SJCRH30 (cell line): ENCODE measurements at places on chromosomes 7 and 10.

DNA sequence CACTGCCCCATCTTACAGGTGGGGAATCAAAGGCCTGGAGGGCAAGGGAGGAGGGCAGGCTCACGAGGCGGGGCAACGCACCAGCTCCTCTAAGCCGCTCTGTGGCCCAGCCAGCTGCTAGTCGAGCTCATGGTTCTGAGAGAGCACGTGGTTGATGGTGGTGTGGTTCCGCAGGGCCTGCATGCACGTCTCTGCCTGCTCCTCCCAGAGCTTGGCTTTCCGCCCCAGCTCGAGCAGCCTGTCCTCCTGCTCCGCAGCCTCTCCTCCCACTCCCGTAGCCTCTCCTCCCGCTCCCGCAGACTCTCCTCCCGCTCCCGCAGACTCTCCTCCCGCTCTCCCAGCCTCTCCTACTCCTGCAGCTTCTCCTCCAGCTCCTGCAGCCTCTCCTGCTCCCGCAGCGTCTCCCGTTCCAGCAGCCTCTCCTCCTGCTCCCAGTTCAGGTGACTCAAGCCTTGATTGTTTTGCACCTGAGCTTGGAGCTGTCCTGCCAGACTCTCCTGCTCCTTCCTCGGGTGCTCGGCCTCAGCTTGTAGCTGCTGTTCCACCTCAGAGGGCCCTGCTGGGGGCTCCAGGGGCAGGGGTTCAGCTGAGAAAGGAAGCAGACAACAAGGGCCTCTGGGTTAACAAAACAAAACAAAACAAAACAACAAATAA lies 19.1 kb upstream of the MTPAP start:
- DNase-seq, result no peak

- no peak for DNase-seq
Observed at GRCh38 chr10:19788902-19789301, 27.3 kb upstream of the PLXDC2 start.

- peak; percentile 15 for DNase-seq
Observed at GRCh38 chr10:35306852-35307251, 29.5 kb upstream of the CCNY start.

- DNase-seq, result no peak
Observed at GRCh38 chr10:31927565-31927883, 1.1 kb downstream of the ARHGAP12 start.

DNA sequence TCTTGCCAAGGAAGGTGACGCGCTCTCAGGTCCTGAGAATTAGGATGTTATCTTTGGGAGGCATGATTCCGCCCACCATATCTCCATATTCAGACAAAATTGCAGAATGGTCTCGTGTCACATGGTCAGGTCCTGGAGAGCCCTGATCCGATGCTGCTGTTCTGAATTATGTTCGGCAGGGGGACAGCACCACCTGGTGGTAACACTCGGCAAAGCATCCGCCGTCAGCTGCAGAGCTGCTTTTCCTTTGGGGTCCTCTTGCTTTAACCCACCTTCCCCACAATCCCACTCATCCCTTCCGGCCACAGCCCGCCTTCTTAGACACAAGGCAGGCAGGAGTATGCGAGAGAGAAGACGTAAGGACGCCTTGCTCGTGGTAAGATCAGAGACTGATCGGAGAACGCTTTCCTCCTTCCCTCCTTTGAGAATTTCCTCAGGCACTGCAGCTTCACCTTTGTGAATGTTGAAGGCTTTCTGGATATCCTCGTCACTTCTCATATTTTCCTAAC lies 327.8 kb upstream of the C7orf33 start:
- DNase-seq, result peak; percentile 46

GRCh38 chr10:92689663-92690210 lies at the start of gene HHEX:
HHEX (plus strand) TSS chr10:92689955; CDS start chr10:92689987, 32 bp downstream.
- DNase-seq, result peak; percentile 37

DNA sequence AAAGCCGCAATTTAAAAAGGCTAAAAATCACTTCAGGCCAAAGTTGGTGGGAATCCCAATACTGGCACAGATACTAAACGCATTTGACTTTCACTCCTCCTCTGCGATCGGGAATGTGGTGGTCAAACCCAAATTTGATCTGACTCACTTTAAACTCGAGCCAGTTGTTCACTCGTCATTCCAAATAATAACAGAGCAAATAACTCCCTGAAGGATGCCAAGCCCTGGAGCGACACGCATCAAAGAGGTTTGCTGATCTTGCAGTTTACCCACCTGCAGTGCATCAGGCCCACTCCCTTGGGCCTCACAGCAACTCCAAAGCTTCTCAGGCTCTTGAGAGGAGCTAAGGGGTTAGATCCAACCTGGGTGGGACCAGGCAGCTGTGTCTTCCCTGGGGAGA lies 12.2 kb downstream of the PTN start:
- DNase-seq, result no peak

DNA sequence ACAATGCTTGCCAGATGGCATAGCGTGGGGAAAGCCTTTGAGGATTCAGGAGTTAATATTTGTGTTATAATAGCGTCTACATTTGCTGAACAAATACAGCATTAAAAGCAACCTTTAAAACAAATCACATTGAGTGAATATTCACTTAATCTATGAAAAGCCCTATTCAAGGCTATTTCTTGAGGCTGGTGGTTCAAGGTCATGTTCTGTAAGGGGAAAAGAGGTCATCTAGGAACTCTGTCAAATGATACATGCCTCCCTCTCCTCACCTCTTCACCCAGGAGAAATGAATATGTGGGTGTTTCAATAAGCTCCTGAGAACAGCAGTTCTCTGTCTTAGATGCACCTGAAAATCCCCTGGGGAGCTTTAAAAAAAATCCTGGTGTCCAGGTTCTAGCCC lies 303.0 kb downstream of the ELMO1 start:
- no peak for DNase-seq

- DNase-seq, result peak; percentile 33
Observed at GRCh38 chr10:114386452-114386851, 17.9 kb downstream of the AFAP1L2 start.

GRCh38 chr10:71551970-71552369 lies 155.2 kb downstream of the CDH23 start:
- DNase-seq, result no peak

GRCh38 chr10:16686054-16686902 lies 130.9 kb downstream of the RSU1 start:
- DNase-seq, result no peak

- DNase-seq, result no peak
Observed at GRCh38 chr10:7188456-7189050, 222.3 kb downstream of the SFMBT2 start.

DNA sequence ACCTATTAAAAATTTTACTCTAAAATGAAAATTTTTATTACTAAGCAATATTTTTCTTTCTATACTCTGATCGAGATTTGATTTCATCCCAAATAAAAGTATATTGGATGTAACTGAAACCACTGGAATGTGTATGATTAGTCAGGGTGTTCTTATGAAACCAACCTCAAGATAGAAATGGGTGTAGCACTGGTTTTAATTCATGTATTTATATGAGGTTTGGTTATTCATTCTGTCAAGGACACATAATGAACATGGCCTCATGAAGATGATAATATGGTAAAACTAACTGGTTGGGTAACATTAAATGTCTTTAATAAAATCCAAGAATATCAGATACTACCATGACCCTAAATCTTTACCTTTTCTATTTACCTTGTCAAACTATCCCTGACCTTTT lies 197.7 kb downstream of the SEMA3A start:
- DNase-seq, result no peak

GRCh38 chr7:43164757-43165156 lies 52.3 kb downstream of the HECW1 start:
- DNase-seq, result no peak

DNA sequence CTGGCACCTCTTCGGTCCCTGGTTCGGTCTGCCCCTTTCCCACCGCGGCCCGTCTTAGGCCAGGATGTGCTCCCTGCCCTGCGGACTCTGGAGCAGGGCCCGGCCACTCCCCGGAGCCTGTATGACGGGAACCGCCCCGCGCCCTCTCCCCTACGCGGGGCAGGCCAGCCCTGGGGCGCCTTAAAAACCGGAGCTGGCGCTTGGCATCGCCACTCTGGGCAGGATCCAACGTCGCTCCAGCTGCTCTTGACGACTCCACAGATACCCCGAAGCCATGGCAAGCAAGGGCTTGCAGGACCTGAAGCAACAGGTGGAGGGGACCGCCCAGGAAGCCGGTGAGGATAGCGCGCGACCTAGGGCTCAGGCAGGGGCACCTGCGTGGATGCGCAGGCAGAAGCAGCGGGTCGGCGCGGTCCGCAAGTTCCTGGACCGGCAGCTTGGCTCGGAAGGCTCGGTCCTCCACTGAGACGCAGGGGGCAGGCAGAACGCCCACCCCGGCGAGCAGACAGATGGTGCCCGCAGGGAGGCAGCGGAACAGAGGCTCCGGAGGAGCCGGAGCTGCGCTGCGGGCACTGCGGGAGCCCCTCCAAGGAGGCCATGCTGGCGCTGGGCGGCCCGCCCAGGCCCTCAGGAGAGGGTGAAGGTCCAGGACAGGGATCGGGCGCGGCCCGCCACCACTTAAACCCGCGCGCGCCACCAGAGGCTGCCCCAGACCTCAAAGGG lies at the start of gene ADIRF:
Gene ADIRF (plus strand): TSS at position 212 of the 723 bp plus-strand sequence. CDS start 63 bp downstream, at position 275.
- no peak for DNase-seq

DNA sequence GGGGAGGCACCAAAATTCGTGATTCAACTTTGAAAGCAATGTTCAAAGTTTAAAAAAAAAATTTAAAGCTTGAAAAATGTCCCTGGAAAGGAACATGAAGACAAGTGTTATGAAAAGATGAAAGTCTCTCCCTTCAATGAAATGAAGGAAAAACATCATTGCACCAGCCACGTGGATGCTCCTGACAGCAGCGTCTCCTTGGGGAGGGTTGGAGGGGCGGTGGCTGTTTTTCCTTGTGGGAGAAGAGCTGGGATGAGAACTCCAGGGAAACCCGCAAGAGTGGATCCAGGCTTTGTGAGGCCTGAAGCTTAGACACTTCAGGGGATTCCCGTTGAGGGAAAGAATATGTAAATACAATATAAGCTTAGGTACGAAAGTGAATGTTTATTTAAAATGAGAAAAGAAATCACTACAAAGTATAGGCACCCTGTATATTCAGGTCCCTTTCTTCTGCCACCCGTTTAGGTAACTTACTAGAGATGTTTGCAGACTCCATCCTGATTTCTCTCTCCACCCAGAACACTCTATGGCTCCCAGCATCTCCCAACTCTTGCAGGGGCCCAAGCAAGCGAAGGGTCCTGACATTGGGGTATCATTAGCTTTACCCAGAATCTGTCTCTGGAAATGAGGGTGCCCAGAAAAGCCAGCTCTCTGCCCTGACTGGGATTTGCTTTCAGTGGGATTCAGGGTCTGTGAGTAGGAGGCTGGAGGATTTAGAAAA lies 63.1 kb upstream of the BAIAP2L1 start:
- DNase-seq, result no peak

DNA sequence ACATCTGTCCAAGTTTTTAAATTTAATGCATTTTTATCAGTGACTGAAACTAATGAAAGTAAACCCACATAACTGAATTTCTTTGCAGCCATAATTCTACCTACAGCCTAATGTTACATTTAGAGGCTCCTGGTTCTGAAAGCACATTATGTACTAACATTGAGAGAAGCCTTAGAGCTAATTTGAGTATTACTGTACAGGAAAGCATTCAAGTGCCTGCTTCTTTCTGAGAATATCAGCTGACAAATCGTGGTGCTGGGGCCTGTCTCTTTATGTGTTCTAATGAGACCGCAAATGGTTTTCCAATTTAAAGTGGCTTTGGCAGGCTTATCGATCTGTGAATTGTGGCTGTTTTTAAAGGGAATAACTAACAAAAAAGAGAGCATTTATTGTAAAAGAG lies 32.3 kb upstream of the DGKB start:
- DNase-seq, result no peak

- DNase-seq, result no peak
Observed at GRCh38 chr7:28891192-28891875, 66.8 kb downstream of the TRIL start.

GRCh38 chr10:5165738-5166137 lies 19.2 kb downstream of the AKR1C8 start:
- DNase-seq, result no peak

DNA sequence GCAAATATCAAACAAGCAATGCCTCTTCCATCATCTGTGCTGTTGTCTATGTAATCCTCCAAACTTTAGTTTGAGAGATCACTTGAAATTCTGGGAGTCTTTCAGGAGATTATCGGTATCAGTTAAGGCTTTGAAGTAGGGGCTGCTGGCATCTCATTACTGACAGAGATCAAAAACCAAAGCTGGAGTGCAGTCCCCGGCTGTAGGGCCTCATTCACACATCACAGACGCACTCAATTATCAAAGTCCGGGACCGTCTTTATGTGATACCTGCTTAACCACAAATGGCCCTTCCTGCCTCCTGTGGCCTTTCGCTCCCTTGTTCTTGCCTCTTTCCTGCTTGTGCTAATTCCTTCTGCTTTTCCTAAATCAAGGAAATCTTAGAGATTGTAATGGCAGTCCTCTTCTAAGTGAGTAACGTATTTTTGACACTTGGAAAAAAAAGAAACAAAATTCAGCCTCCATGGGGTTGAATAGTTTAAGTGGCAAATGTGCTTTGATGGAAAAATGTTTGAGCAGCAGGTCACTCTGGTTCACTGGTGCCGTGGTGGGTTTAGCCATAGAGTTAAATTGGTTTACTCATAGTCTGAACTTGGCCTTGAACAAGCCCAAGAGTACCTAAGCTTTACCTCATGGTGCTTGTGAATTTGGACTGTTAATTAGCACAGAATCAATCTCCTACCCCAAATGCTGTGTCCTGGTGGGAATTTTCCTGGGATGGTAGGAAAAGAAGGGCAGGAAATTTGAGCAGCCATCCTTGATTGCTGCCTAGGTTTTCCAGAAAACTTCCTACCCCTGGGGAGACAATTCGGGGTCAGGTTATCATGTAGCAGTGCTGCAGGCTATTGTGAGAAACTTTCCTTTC lies 178.9 kb upstream of the LYZL1 start:
- no peak for DNase-seq

- DNase-seq, result no peak
Observed at GRCh38 chr7:116673457-116673865, 1.5 kb downstream of the MET start.

GRCh38 chr7:1700536-1701333 lies 30.7 kb downstream of the ELFN1 start:
- no peak for DNase-seq

DNA sequence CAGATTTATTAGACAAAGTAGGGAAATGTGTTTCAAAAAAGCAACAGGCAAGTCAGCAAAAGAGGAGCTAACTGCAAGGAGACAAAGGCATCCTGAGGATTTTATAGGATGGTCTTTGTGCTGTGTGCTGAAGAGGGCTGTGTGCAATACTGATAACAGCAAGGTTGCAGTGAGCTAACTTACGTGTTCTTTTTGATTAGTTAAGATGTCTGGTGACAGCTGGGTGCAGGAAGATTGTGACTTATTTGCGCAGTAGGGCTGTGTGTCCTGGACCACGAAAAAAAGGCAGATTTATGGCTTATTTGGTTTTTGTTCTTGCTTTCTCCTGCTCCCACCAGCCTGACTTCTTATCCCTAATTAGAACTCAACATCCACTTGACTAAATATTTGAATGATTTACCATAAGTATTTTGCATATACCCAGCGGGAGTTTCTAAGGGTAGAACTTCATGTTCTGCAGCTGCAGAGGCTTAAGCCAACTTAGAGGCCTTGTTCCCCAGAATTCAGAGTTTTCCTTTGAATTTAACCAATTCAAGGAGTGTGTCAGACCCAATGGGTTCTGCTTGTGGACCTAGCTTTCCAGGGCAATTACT lies 119.0 kb downstream of the ANKRD26 start:
- DNase-seq, result no peak
